ENCODE measurements at places on chromosomes 6 and 20.
A peak's percentile ranks its signal among the peaks of the same experiment; 100 is the strongest.

GRCh38 chr20:13180986-13181889 is 39.8 kb upstream of the ISM1 start:
- DNase-seq, result no peak

DNA sequence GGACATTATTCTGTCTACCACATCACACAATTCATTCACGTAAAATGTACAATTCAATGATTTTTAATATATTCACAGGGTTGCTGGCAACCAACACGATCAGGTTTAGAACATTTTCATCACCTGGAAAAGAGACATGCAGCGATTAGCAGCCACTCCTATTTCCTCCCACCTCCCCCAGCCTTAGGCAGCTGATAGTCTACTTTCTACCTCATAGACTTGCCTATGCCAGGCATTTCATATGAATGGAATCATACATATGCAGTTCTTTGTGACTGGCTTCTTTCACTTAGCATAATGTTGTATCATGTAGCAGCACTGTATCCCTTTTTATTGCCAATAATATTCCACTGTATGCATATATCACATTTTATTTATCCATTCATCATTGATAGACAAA is 31.5 kb upstream of the CTNNBL1 start:
- DNase-seq, result no peak

GRCh38 chr6:116352515-116353471 is 18.0 kb upstream of the DSE start:
- no peak for DNase-seq

- DNase-seq, result no peak
These were observed 26.6 kb upstream of the DAAM2 start for GRCh38 chr6:39765508-39766065.

GRCh38 chr6:95423331-95423730 is 154.0 kb upstream of the MANEA start:
- DNase-seq, result no peak

GRCh38 chr6:131947986-131948661 is 3.0 kb downstream of the CCN2 start:
- DNase-seq, result no peak

- peak; percentile 10 for DNase-seq
These were observed 10.1 kb downstream of the ISM1 start for GRCh38 chr20:13231031-13231752.

DNA sequence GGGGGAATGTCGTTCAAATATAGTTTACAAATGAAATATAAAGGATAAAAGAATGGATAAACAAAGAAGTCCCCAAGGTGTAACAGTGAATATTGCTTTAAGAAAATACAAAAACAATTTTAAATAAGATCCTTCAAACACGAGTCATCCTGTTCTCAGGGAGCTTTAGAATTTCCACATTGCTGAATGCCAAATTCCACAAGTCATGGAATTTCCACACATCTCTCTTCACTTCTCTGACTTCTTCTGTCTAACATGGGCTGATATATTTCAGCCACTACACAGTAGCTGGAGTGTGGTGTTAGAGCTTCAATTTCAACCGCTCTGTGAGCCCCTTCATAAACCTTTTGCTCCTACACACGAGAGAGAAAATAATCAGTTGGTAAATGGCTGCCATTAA is 28.0 kb downstream of the IL22RA2 start:
- no peak for DNase-seq

- DNase-seq, result peak; percentile 71
These were observed 1.3 kb downstream of the HMGA1 start for GRCh38 chr6:34237722-34238584.

DNA sequence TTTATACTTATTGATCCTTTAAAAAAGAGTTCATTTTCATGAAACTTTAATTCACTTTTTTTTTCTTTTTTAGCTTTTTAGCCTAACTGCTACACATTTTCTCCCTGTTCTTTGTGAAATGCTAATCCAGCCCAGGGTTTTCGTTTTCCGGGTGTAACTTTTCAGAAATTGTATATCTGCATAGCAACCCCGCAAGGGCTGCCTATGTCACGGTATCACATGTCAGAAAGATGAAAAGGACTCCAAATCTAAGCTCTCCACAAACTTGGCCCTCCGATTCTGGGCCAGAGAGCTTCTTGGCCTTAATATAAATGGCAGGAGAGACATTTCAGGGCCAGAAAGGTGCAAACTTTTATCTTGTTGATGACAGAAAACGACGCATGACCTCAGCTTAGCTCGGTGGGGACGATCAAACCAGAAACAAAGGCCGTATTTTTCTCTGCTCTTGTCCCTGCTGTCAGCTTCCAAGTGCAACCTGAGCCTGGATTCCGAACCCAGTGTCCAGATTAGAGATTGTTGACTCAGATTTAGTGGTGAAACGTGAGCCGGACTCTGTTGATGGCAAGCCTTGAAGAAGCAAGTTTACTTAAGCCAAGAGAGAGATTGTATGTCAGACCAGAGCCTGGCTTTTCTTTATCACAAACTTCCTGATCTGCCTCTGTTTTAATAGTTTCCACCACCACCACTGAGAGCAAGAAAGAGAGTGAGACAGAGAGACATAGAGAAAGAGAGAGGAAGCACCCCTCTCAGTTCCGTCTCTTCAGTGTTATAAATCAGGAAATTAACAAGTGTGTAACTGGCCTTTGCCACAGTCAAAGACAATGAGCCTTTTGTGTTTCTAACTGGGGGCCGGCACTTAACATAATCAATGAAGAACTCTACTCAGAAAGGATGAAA is 157.8 kb downstream of the SCML4 start:
- no peak for DNase-seq

- no peak for DNase-seq
These were observed 16.8 kb upstream of the ARMC12 start for GRCh38 chr6:35719830-35720733.

GRCh38 chr6:72850040-72850439 is 228.2 kb downstream of the KCNQ5 start:
- no peak for DNase-seq

DNA sequence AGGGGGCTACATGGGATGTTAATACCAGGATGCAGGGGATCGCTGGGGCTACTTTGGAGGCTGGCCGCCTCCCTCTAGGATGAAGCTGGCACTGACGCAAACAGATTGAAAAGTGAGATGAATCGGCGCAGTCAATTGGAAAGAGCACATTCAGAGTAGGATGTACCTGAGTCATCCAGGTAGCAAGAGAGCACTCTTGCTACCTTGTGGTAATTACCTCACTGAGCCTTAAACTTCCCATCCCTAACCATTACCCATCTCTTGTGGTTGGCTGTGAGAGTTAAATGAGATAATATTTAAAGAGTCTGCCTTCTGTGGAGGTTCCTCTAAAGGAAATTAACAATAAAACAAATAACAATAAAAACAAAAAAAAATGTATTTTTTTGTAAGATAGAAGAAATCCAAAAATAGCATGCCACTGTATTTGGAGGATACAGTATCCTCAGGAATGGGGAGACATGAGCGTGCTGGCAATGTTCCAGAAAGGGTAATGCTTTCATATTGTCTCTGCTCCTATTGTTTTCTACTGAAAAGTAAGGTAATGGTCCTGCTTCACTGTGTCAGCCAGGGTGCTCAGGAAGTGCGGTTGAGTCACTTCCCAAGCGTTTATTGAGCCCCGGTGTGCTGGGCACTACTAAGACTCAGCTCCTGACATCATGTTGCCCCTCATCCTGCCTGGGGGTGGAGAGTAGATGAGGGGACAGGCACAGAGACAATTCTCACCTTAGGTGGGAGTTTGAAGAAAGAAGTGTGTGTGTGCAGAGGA is 301.1 kb downstream of the EYA4 start:
- DNase-seq, result no peak
